ENCODE measurements at places on chromosomes 1 and 21.

GRCh38 chr1:228226956-228227791, 19.3 kb downstream of the OBSCN start:
- no peak for DNase-seq

DNA sequence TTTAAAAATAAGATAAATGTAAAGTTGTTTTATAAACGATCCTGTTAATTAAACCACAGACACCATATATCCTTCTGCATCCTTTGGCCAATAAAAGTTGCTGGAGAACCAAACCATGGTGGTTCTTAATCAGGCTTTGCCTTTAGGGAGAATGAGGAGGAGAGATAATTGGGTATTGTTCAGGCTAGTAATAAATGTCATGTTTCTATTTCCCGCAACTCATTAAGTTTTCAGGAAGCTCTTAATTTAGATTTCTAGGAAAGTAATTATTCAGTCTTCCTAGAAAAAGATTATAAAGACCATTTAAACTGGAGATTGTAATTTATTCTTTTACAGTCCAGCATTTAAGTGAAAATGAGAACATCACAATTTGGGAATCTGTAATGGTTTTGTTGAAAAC, 34.5 kb downstream of the RAB4A start:
- DNase-seq = no peak

DNA sequence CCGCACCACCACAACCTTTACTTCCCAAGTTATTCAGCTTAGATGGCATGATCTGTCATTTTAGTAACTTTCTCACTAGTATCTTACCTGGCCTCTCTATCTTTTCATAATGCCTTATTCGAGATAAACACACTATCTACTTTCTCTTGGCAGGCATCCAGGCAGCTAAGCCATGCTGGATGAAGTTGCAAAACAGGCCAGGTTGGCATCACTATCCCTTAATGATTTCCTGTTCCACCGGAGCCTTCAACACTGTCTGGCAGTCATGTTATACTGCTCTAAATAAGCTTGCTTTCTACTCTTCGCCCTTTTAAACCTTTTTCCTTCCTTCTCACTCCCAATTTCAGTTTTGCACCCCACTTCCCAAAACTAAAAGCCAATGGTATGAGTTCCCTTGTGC, 12.0 kb upstream of the KCNH1 start:
- no peak for DNase-seq

DNA sequence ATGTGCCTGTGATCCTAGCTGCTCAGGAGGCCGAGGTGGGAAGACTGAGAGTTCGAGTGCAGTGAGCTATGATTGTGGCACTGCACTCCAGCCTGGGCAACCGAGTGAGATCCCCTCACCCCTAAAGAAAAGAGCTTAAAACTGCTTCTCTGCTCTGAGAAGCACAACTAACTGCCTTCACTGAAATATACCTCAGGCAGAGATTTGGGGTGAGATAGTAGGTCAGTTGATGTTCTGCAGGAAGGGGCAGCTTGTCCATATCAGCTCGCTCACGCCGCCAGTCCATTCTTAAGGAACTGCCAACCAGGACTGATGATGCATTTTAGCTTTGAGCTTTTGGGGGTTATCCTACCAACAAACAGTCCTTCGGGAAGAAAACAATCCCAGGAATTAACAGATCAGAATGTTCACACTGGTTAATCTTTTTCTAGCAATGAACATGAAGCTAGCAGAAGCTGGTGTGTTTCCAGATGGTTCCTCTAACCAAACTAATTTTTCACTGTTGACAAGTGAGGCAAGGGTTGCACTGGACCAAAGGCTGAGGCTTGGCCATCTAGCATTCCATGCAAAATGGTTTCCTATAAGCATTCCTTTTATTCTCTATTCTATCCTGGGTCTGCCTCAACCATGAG, 31.6 kb downstream of the LHX4 start:
- no peak for DNase-seq

DNA sequence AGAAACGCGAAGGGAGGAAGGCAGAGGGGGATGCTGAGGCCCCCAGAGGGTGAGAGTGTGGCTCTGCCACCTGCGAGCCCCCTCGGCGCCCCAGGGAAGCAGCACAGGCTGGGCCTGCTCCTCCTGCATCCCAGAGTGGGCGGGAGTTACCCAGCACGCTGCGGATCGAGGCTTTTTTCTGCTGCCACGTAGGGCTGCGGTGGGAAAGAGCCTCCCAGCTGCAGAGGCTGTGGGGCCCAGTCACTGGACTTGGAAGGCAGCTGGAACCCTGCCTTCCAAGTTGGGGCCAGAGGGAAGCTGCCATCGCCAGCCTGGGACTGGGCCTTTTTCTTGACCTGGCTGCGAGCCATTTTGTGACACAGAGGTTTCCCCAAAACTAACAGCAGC, 2.3 kb upstream of the GRIK3 start:
- no peak for DNase-seq

- no peak for DNase-seq
These were observed 125.3 kb downstream of the GREM2 start for GRCh38 chr1:240486611-240487010.
